Kidney epithelial cell (primary cell): ENCODE measurements at places on chromosomes 16 and 17.

DNA sequence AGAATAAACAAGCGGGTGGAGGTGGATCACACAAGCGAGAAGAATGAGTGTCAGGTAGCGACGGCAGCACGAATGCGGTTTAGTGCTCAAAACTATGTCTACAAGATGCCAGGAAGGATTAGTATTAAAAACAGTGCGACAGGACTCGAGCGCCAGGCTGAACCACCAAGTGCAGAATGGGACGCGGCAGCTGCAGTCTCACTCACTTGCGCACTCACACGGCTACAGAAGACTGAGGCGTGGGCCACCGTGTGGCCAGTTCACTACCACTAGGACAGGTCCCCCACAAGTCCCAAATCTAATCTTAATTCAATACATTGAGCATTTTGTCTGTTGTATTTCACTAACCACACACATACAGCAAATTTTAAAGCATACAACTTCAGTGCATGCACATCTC is 35.7 kb upstream of the TRAP1 start:
- no peak for DNase-seq

- no peak for DNase-seq
Measured at GRCh38 chr17:32807577-32807976, 69.3 kb downstream of the MYO1D start.

- no peak for DNase-seq
Measured at GRCh38 chr17:52106638-52107261, 51.8 kb downstream of the CA10 start.

DNA sequence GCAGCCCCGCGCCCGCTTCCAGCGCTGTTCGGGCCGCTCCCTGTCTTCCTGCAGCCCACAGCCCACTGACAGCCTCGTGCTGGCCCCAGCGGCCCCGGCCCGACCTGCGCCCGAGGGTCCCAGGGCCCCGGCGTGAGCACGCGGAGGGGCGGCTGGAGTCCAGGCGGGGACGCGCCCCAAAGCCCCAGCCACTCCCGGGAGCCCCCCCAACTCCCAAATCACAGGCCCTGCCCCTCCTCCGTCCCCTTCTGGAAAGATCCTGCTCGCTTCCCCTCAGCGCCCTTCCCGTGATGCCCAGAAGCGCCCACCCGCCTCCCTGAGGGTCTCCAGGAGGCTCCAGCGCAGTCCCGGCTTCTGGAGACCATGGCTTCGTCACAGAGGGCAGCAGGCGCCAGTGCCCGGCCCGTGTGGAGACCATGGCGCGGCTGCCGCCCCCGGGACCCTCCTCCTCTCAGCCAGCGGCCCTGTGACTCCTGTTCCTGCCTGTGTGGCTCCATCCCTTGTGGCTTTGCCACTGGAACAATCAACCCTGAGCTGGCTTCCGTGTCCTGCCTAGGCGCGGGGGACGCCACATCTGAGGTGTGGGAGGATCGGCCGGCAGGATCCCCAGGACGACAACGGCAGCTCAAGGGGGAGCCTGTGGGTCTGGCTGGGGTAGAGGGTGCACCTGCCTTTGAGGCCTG is 3.9 kb downstream of the UTS2R start:
- no peak for DNase-seq

DNA sequence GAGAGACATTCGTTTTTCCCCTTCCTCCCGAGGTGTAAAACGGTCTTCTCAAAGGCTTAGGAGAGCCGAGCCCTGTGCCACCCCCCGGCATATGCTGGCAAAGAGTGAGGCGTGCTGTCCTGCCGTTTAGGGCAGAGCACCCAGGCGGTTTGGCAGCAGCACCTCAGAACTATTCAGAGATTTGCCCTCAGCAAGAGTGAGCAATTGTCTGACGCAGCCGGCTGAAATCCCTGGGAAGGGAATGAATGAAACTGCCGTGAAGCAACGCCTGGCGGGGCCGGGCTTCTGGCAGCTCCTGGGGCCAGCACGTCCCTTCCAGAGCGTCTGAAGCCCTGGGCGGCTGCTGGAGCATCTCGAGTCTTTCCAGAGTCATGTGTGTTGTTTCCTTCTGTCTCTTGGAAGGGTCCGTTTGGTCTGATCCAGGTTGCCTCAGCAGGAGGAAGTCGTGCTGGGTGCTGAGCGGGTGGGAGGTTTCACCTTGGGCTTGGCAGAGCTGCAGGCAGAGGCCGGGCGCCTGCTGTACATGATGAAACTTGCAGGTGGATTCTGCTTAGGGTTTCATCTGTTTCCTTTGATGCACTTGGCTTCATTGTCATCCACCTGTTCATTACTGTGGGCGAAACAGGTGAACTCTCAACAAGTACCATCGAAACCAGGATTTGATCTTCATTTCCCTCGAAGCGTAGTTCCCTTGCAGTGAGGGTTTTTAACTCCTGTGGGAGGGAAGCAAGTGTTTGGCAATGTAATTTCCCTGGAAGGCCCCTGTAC is 35.4 kb downstream of the TBCD start:
- DNase-seq: no peak

DNA sequence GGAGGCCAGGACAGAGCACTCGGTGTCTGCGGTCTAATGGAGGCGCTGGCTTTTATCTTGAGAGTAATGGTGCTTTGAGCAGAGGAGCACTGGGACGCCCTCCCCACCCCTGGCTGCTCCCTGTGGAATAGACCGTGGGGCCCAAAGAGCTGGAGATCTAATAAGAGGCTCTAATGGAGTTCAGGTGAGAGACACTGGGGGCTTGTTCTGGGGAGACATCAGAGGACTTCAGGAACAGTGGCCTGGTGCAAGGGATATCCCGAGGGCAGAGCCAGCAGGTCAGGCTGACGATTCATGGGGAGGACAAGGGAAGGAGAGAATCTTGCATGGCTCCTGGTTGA is 9.5 kb upstream of the KRT19 start:
- no peak for DNase-seq

- DNase-seq: no peak
Measured at GRCh38 chr16:50901062-50901461, 159.2 kb downstream of the CYLD start.

GRCh38 chr17:36131421-36131820 is 27.8 kb downstream of the CCL4 start:
- no peak for DNase-seq

- DNase-seq: peak; percentile 69
Measured at GRCh38 chr17:69047368-69048263, 13.1 kb downstream of the ABCA9 start.

- DNase-seq: no peak
Measured at GRCh38 chr16:70706948-70707465, 21.2 kb upstream of the MTSS2 start.

DNA sequence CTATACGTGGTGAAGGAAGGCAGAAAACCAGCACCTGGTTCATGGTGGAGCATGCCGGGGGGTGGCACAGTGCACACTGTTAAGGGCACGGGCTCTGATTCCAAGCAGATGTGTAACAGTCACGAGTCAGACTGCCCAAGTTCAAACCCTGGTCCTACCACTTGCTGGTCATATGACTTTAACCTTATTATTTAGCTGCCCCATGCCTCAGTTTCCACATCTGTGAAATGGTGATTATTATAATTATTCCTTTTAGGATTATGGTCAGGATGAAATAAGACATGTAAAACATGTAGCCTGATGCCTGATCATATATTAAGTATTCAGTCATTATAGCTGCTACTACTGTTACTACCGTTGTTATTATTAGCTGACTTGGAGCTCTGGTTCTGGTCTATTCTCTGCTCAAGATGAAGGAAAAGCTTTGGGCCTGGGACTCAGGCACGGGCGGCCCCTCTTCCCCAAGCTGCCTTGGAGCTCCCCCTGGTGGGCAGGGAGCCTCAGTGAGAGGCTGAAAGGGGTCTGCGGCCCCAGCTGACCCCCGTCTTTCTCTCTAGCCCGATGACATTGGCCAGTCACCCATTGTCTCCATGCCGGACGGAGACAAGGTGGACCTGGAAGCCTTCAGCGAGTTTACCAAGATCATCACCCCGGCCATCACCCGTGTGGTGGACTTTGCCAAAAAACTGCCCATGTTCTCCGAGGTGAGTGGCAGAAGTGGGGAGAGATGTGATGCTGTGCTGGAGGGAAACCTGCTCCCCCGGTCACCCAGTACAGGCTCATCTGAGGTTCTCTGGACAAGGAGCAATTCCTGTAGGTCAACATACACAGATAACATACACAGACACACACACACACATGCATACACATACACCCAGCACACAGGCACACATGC is 14.0 kb downstream of the NR1D1 start:
- DNase-seq: no peak

DNA sequence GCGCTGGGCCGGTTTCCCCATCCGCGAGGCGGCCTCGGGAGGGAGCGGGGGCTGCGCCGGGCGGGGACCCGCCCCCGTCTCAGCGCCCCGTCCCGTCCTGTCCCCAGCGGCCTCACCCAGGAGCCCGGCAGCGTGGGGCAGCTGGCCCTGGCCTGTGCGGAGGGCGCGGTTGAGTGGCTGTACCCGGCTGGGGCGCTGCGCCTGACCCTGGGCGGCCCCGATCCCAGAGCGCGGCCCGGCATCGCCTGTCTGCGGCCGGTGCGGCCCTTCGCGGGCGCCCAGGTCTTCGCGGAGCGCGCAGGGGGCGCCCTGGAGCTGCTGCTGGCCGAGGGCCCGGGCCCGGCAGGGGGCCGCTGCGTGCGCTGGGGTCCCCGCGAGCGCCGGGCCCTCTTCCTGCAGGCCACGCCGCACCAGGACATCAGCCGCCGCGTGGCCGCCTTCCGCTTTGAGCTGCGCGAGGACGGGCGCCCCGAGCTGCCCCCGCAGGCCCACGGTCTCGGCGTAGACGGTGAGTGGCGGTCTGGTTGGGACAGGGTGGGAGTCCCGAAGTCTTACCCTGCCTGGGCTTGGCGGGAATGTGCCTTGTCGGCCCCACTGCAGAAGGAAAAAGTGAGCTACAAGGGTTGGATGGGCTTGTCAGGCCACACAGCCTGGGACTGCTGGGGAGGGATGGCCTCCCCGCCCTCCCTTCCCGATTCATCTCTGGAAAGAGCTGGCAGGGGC is 720 bp downstream of the METRN start:
- no peak for DNase-seq

GRCh38 chr17:1766382-1767135 is 4.7 kb downstream of the SERPINF1 start:
- DNase-seq: no peak

DNA sequence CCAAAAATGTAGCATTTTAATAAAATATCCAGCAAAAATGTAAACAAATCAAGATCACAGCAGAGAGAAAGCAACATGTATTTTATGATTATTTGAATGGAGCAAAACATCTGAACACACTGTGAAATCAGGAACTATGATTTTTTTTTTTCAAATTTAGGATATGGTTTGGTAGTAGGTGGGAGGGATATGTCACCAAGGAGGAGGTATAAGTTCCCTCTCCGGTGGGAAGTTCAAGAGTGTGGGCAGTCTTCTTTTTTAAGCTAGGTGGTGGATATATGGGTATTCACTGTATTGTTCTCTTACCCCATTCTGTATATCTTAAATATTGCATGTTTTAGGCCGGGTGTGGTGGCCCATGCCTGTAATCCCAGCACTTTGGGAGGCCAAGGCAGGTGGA is 10.2 kb downstream of the CDR2 start:
- DNase-seq: no peak

GRCh38 chr16:55856950-55857349 is 18.2 kb downstream of the CES5A start:
- DNase-seq: no peak

DNA sequence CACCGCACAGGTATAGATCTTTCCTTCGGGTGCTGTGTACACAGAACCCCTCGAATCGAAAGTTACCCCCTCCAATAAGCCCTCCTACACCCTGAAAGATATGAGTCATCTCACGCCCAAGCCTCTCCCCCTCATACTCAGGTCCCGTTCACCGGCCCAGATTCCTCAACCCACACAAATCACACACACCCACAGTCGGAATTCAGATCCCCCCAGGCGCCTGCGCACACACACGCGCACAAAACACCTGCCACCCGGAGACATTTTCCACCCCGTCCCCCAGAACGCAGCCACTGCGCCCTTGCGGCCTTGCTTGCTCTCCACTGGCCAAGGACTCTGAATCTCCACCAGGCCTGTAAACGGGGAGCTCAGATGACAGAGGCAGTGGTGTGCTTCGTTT is 4.9 kb downstream of the JPH3 start:
- DNase-seq: no peak

DNA sequence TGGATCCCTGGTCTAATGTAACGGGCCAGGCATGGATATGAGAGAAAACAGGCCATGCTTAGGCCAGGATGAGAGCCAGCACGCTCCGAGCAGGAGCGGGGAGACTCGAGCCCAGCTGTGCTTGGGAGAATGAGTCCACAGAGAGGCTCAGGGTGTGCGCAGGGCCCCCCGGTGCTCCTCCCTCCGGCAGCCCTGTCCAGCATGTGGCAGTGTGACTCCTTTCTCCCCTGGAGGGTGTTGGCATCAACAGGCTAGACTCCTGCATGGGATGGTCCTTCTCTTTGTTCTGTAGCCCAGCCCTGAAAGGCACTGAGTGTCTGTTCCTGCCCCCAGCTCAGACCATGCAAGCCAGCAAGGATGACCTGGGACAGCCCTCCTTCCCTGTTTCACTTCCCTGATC is 23.4 kb downstream of the PGS1 start:
- no peak for DNase-seq

GRCh38 chr16:2428051-2428783 is 1.0 kb upstream of the CCNF start:
- no peak for DNase-seq

- peak; percentile 12 for DNase-seq
Measured at GRCh38 chr17:15171167-15172047, 93.7 kb downstream of the PMP22 start.

GRCh38 chr16:3675601-3676130 is 21.2 kb downstream of the DNASE1 start:
- DNase-seq: no peak

GRCh38 chr16:89709716-89710432 is 8.4 kb upstream of the SPATA2L start:
- DNase-seq: no peak

GRCh38 chr16:30401768-30402425 is 5.5 kb upstream of the ZNF771 start:
- no peak for DNase-seq

DNA sequence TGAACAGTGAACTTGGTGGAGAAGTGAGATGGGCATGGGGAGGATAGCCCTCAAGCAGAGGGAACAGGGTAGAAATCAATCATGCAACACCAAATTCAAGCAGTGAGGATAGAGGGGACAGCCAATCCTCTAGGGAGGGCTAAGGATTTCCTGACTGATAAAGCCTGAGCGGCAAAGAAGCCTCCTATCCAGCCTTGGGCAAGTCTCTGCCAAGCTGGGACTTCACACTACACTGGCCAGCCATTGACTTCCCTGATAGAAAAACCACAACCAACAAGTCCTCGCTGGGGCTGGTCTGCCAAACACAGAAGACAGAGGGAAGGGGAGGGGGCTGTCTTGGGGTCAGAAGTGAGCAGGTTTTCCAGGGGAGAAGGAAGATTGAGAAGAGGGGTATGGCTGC is 2.5 kb upstream of the FBXL19 start:
- no peak for DNase-seq

GRCh38 chr17:51585514-51586104 is 325.3 kb downstream of the UTP18 start:
- no peak for DNase-seq

GRCh38 chr16:81659249-81659648 is 119.8 kb upstream of the PLCG2 start:
- no peak for DNase-seq
